ENCODE measurements at places on chromosomes 5 and 9. TPM values are rescaled to one million over a fixed set of nuclear protein-coding genes. Genes with fewer than 3 reads are reported as not detected.

DNA sequence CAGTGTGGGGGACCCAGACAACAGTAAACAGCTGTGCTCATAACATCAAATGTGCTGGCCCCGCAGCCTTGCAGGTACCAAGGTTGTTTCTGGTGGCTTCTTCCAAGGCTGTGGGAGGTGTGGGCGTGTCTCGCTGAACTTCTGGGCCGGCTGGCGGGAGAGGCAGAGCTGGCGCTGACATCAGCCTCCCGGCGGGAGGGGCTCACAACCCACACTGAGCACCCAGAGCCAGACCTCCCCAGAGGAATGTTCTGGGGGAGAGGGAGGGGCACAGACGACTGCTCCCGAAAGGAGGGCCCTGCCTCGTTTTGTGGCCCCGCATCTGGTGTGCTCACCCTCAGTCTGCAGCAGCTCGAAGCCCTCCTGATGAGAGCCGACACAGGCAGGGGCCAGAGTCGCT lies 6.9 kb upstream of the SLC12A7 start:
- no peak for DNase-seq

- DNase-seq = no peak
These were observed 426.4 kb downstream of the DTWD2 start for GRCh38 chr5:118561971-118562370.

ANKRD34B gene
- 0.09 TPM for total RNA-seq

GRCh38 chr9:126682113-126682810 lies 68.5 kb downstream of the LMX1B start:
- DNase-seq = peak; percentile 66

Data from endodermal cell (in vitro differentiated cells).